Dermis lymphatic vessel endothelial cell (primary cell): ENCODE measurements at places on chromosomes 7 and 10. TPM values are rescaled to one million over a fixed set of nuclear protein-coding genes. Genes with fewer than 3 reads are reported as not detected.

The FAM131B gene
- 0.09 and 0.11 TPM in 2 replicates for total RNA-seq

The UCN3 gene
- total RNA-seq = not detected in 2 replicates

The SLC26A3 gene
- total RNA-seq = not detected in 2 replicates

The SPDYE8 gene
- not detected in 2 replicates for total RNA-seq

The NEBL gene
- total RNA-seq = 0.22 and 0.26 TPM in 2 replicates

The POU6F2 gene
- total RNA-seq = not detected in 2 replicates

The CYP2W1 gene
- total RNA-seq = not detected in 2 replicates

The SHH gene
- under 0.01 and 0.09 TPM in 2 replicates for total RNA-seq

The XRCC2 gene
- 0.98 and 1.4 TPM in 2 replicates for total RNA-seq

The ELFN1 gene
- total RNA-seq = 0.22 and 0.77 TPM in 2 replicates

The FOXI2 gene
- not detected in 2 replicates for total RNA-seq

The TFPI2 gene
- 25.2 and 202 TPM in 2 replicates for total RNA-seq

The STEAP1B gene
- total RNA-seq = 2.9 TPM in 2 replicates

The LRRD1 gene
- total RNA-seq = not detected in 2 replicates

The ZNF365 gene
- under 0.01 TPM in 1 of 2 replicates, not detected in the other for total RNA-seq

The PLCE1 gene
- total RNA-seq = 0.86 and 1.6 TPM in 2 replicates

The GRID1 gene
- total RNA-seq = not detected in 2 replicates

The CUTC gene
- total RNA-seq = 23.4 and 26.7 TPM in 2 replicates

The GDF2 gene
- not detected in 2 replicates for total RNA-seq

The NME8 gene
- total RNA-seq = not detected in 2 replicates

The CDC14C gene
- total RNA-seq = under 0.01 TPM in 1 of 2 replicates, not detected in the other

The DDX21 gene
- total RNA-seq = 52.7 and 72.7 TPM in 2 replicates
